ENCODE measurements at places on chromosomes 7 and 10. TPM values are rescaled to one million over a fixed set of nuclear protein-coding genes. Genes with fewer than 3 reads are reported as not detected.

CALML5 gene
- total RNA-seq: not detected

CUBN gene
- total RNA-seq: 19.6 TPM

PTTG1IP2 gene
- not detected for total RNA-seq

TAF6 gene
- 104 TPM for total RNA-seq

TMEM178B gene
- total RNA-seq: 7.7 TPM

GJD4 gene
- not detected for total RNA-seq

ZNF804B gene
- 29.8 TPM for total RNA-seq

- peak; percentile 88 for DNase-seq
These were observed 31.8 kb upstream of the TM9SF3 start for GRCh38 chr10:96618653-96619052.

GRCh38 chr10:90171014-90171722, 469.8 kb downstream of the KIF20B start:
- DNase-seq: no peak

GRCh38 chr7:144584726-144585125, 181.2 kb upstream of the NOBOX start:
- DNase-seq: no peak

DNA sequence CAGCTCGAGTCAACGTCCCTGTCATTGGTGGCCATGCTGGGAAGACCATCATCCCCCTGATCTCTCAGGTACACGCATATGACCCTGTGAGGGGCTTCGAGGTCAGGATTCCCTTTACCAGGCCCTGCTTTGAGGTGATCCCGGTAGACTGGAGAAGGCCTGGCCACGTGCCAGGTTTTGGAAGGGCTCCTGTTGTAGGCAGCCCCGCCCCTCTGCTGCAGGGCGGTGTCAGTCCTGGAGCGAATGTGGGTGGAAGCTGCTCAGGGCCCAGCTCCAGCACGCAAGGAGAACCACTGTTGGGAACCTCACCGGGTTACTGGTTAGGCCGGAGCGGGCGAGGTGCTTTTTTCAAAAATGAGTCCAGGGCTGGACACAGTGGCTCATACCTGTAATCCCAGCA, 15.6 kb downstream of the MDH2 start:
- peak; percentile 50 for DNase-seq

DNA sequence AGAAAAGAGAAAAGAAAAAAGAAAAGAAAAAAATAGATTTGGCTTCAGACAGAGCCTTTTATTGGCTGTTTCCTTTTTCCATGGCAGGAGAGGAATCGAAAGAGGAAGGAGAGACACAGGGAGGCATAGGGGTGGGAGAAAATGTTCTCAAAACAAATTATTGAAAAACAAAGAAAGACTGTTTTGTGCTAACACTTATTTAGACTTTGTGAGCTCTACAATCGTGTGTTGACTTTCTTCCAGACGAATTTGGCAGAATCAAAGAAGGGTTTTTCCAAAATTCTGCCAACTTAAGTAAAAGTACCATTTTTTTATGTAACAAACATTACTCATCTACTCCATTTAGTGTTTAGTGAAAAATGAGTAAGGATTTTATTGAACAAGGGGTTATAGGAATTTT, 982.2 kb downstream of the REEP3 start:
- DNase-seq: no peak

- DNase-seq: no peak
These were observed 56.8 kb upstream of the CD36 start for GRCh38 chr7:80581486-80582260.

DNA sequence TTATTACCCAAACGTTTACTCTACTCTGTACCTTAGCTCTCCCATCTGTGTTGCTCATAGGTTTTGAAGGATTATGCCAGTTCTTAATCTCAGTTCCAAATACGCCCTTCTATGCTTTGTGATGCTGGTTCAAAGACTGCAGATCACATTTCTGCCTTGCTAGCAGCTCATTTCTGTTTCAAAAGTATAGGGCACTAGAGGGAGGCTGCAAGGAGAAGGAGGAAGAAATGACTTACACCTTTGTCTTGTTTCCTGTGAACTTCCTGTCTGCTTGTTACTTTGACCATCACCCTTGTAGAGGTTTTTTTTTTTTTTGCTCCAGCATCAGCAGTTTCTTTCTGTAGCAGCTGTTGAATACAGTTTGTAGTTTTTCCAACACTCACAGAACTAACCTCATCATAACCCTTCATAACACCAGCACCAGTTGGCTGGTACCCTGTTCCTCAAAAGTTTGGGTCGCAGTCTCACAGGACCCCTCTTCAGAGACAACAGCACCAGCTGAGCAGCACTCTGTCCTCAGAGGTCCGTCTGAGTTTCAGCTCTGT, 16.5 kb downstream of the SLK start:
- DNase-seq: no peak

DNA sequence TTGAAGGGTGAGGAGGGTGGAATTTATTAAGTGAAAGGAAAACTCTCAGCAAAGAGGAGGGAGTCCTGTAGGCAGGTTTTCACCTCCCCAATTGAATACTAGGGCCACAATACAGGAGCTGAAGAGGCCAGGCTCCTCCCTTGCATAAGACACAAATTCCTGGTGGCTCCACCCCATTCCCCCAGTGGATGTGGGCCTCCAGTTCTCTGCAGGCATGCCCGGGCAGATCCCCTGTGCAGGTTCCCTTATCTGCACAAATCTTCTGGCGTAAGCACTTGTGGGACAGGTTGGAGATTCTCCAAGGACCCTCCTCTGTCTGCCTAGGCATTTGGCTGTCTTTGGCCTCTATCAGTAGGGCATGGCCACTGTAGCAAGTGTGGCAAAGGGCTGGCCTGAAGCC, 847.1 kb upstream of the MBL2 start:
- DNase-seq: no peak

GRCh38 chr10:100184840-100185239, 989 bp downstream of the ERLIN1 start:
- DNase-seq: no peak

DNA sequence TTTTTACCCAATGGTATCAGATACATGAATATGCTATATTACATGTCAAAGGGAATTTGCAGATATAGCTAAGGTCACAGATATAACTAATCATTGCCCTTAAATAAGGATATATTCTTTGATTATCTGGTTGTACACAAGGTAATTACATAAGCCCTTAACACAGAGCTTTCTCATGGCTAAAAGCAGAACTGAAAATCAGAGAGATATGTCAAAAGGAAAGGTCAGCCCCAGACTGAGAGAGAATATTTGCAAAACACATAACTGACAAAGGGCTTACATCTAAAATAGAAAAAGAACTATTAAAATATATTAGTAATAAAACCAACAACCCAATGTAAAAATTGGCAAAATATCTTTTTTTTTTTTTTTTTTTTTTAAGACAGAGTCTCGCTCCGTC, 1029.5 kb upstream of the LRRN3 start:
- DNase-seq: no peak

DNA sequence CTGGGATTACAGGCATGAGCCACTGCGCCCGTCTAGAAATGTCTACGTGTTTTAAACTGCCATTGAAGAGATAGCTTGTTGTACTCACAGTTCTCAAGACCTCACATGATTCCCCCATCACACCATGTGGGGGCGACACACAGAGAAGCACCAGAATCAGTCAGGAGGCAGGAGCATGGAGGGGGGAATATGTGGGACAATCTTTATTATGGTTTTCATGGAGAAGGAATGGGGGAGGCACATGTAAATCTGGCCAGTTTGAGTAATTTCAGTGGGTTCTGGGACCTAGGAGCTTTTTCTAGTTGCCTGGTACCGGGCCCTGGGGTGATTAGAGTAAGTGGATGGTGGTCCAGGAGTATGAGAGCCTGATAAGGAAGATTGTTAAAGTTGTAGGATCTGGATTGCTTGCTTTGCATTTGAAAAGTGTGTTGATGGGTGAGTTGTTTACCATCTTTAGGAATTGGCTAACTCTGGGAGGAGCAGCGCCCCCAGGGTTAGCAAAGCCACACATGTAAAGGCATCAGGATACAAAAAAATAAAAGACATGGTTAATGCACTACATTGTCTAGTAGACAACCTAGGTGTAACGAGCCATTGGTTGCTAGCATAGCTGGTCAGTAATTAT, 85.4 kb upstream of the SLC13A1 start:
- DNase-seq: no peak
